ENCODE measurements at places on chromosomes 5 and 9.
A peak's percentile ranks its signal among the peaks of the same experiment; 100 is the strongest.

DNA sequence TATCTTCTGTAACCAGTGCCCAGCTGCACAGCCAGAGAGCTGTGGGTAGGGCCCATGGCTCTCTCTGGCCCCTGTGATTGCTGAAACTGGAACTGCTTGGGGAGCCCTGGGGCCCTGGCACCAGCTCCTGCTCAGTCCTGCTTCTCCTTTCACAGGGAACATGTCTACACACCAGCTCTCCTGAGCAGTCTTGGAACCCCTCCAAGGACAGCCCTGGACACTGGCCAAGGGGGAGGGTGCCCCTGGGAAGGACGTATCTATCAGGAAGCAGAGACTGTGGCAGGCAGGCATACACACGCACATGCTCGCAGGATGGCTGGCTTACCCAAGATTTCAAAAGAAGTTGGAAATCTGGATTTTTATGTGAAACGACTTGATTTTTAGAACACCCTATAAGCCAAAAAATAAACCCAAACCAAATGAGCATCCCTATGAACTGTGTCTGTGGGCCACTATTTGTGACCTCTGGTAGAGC is 8.8 kb upstream of the TRAF1 start:
- DNase-seq: peak; percentile 94

GRCh38 chr9:38043931-38044623 is 24.9 kb downstream of the SHB start:
- no peak for DNase-seq

- no peak for DNase-seq
Measured at GRCh38 chr9:9846557-9846956, 766.2 kb downstream of the PTPRD start.

DNA sequence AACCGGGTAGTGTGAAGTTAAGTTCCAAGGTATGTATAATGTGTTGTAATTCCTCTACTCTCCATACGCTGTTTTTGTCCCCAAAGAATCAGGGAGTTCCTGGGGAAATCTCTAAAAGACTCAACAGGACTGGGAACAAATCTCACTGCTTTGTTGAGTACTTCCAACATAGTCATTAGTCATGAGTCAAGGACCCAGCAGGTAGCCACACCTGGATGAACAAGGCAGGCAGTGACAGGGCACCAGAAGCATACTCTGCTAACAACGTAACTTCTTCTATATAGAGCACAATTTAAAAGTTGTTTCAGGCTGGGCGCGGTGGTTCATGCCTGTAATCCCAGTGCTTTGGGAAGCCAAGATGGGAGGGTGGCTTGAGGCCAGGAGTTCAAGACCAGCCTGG is 126.8 kb downstream of the SLC1A3 start:
- no peak for DNase-seq

DNA sequence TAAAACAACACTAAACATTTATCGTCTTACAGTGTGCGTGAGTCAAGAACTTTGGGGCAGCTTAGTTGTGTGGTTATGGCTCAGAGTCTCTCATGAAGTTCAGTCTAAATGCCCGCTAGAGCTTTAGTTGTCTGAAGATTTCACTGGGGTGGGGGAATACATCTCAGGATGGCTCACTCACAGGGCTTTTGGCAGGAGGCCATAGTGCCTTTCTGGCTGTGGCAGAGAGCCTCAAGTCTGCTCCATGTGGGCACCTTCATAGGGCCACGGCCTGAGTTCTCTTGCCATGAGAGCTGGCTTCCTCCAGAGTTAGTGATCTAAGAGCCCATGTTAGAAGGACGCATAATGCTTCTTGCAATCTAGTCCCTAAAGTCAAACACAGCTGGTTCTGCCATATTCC is 258.8 kb upstream of the NUDT12 start:
- DNase-seq: no peak
